ENCODE measurements at places on chromosomes 13 and 19. TPM values are rescaled to one million over a fixed set of nuclear protein-coding genes. Genes with fewer than 3 reads are reported as not detected.
A peak's percentile ranks its signal among the peaks of the same experiment; 100 is the strongest.

TMEM272 gene
- total RNA-seq, result 0.18 TPM

SOX1 gene
- total RNA-seq, result not detected

URAD gene
- not detected for total RNA-seq

DACH1 gene
- 0.21 TPM for total RNA-seq

ZNF850 gene
- 7.0 TPM for total RNA-seq

GRCh38 chr19:46076951-46077814, 36.4 kb upstream of the IGFL4 start:
- H3K4me1 ChIP-seq, result peaks cover 8% of the 10 kb centered on the region
- H3K4me3 ChIP-seq, result no peak overlapping the region
- H3K36me3 ChIP-seq, result no peaks in the 10 kb centered on the region

DNA sequence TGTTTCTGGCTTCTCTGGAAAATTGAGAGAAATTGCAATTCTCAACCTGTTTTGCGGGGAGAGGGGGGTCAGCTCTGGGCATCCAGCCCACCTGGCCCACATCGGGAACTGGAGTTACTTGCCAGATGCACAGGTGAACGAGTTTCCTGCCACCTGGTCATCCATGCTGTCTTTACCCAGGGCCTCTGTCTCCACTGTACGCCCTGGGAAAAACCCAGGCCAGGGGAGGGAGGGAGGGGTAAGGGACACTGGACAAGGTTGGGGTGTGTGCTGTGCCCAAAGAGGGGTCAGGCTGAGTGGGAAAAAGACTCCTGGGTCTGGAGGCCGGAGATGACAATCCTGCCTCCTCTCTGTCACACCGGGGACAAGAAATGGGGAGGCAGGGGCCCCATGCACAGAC, 307.6 kb downstream of the ZNF536 start:
- no peak overlapping the region for H3K27ac ChIP-seq
- no peaks in the 10 kb centered on the region for H3K4me1 ChIP-seq
- DNase-seq, result no peak
- no peak overlapping the region for H3K4me3 ChIP-seq

GRCh38 chr13:113806526-113806925, 47.5 kb downstream of the TMEM255B start:
- DNase-seq, result no peak
- H3K4me1 ChIP-seq, result no peaks in the 10 kb centered on the region
- H3K4me3 ChIP-seq, result no peak overlapping the region
- no peak overlapping the region for H3K27ac ChIP-seq
- H3K36me3 ChIP-seq, result no peaks in the 10 kb centered on the region

- H3K36me3 ChIP-seq, result no peaks in the 10 kb centered on the region
- H3K27ac ChIP-seq, result no peak overlapping the region
- DNase-seq, result no peak
Observed at GRCh38 chr13:50467156-50468110, 376.1 kb downstream of the DLEU7 start.

DNA sequence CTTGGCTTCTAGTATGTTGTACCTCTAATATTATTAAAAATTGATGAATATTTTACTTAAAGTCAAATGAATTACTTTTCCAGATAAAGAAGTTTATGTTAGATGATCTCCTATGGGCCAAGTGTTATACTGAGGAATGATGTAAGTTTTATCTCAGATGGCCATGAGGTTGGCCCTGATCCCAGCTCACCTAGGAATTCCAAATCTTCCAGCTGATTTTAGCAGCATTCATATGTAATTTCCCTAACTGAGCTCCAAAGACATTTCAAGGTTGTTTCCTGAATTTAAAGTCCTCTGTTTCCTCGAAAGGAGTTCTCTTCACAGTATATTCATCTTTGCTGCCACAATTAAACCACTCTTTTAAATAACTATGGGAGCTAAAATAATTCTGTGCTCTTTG, 1670.4 kb upstream of the SPRY2 start:
- no peaks in the 10 kb centered on the region for H3K27me3 ChIP-seq
- H3K4me3 ChIP-seq, result no peak overlapping the region
- no peak overlapping the region for H3K27ac ChIP-seq
- H3K4me1 ChIP-seq, result no peaks in the 10 kb centered on the region
- DNase-seq, result no peak

DNA sequence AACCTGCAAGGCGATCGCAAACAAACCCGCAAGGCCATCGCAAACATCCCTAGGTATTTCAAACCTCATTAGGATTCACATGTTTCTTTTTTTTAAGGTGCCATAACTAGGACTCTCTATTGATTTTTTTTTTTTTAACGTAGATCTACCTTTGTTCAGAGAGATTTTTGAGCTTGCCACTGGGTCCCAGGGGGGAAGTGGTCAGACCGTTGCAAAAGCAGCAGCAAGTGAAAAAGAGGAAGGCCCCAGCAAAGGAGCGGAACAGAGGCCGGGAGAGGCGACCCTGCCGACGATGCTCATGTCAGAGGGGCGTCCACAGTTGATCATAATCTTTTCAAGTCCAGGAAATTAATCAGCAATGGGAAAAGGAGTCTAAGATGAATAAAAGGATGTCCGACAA, 32.7 kb upstream of the FLT1 start:
- H3K27ac ChIP-seq, result no peak overlapping the region
- DNase-seq, result no peak
- H3K27me3 ChIP-seq, result peaks cover 19% of the 10 kb centered on the region
- H3K4me3 ChIP-seq, result no peak overlapping the region

GRCh38 chr13:41048640-41049039, 12.7 kb upstream of the WBP4 start:
- no peak overlapping the region for H3K4me3 ChIP-seq
- no peaks in the 10 kb centered on the region for H3K27me3 ChIP-seq
- DNase-seq, result no peak
- peaks cover 7% of the 10 kb centered on the region for H3K36me3 ChIP-seq

- no peaks in the 10 kb centered on the region for H3K27me3 ChIP-seq
- no peak for DNase-seq
- no peaks in the 10 kb centered on the region for H3K4me1 ChIP-seq
Observed at GRCh38 chr19:10155839-10156238, 36.1 kb upstream of the EIF3G start.

DNA sequence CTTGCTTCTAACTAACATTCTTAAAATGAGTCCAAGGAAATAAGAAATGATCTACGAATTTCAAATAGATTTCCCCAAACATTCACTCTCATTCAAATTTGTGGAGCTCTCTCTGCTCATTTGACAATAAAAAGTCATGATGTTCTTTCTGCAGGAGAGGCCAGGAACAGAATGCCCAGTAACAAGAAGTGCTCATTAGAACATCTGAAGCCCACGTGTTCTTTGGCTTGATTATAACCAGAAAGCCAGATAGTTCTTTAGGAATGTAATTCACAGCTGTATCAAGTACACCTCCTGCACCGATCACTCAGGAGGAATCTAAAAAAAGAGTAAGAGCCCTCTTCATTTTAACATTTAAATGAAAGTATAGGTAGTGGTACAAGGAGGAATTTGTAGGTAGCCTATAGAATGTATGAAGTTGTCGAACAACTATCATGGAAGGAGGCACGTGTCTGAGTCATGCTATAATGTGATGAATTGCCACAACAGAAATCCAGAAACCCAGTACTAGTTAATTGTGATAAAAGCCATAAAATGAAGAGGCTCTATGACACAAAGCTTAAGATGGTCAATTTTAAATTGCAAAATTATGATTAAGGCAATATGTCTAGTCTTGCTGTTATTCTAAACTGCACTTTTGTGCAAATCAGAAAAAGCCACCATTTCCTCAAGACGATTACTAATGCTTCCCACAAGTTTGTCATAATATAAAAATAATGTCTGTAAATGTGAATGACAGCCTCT, 12.8 kb downstream of the MEDAG start:
- H3K27ac ChIP-seq, result no peak overlapping the region
- H3K4me3 ChIP-seq, result no peak overlapping the region
- no peaks in the 10 kb centered on the region for H3K36me3 ChIP-seq

GRCh38 chr13:93745884-93746283, 519.3 kb downstream of the GPC6 start:
- H3K27ac ChIP-seq, result no peak overlapping the region
- H3K27me3 ChIP-seq, result peaks cover 3% of the 10 kb centered on the region
- H3K4me3 ChIP-seq, result no peak overlapping the region

DNA sequence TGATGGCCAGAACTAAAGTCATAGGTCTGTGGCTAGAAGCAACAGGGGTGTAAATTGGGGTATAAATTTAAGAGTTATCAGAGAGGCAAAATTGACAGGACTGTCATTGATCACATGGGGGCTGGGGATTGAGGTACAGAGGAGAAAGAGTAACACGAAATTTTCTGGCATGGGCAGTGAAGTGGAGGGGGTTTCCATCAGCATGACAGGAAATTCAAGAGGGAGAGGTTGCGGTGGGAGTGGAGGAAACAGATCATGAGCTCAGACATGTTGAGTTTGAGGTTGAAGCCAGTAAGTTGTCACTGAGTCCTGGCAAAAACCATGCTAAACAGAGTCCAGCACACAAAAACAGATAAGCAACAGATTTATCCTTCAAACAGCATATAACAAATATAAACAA, 192.1 kb upstream of the TSC22D1 start:
- H3K4me1 ChIP-seq, result peaks cover 28% of the 10 kb centered on the region
- H3K4me3 ChIP-seq, result peak overlapping the region; percentile 5
- H3K27me3 ChIP-seq, result no peaks in the 10 kb centered on the region
- H3K36me3 ChIP-seq, result peaks cover 2% of the 10 kb centered on the region
- DNase-seq, result peak; percentile 69
- peak overlapping the region; percentile 90 for H3K27ac ChIP-seq

DNA sequence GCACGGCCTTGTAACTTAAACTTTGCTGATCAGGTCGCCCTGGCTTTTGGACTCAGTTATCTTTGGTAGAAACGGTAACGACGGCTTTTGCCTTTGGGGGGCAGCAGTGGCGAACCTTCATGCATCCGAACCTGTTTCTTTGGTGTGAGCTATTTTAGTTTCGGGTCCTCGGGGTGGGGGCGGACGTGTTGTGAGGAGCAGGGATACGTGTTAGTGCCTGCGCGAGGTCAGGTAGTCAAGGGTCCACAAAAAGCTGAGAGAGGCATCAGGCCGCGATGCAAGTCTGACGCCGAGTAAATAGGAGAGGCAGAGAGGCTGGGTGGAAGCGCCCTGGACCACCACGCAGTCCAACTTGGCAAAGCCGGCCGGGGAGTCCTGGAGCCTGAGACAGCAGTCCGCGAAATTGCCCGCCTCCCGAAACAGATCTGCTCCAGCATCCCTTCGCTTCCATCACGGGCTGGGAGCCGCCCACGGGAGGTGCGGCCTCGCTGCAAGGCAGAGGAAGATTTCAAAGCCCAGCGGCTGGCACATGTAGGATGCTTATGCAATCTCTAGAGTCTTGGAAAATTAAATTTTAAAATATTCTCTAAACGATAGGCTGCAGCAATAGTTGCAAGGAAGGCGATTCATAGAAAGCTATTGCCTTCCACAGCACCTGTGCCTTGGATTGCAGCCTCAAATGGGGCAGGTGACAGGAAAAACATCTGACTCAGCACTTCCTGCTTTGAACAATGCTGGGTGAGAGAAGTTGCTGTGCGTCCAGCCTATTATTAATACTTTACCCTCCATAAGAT, 4.6 kb upstream of the TPP2 start:
- H3K4me1 ChIP-seq, result peaks cover 29% of the 10 kb centered on the region
- H3K36me3 ChIP-seq, result peaks cover 2% of the 10 kb centered on the region
- peak overlapping the region; percentile 78 for H3K4me3 ChIP-seq
- peak overlapping the region; percentile 99 for H3K27ac ChIP-seq

DNA sequence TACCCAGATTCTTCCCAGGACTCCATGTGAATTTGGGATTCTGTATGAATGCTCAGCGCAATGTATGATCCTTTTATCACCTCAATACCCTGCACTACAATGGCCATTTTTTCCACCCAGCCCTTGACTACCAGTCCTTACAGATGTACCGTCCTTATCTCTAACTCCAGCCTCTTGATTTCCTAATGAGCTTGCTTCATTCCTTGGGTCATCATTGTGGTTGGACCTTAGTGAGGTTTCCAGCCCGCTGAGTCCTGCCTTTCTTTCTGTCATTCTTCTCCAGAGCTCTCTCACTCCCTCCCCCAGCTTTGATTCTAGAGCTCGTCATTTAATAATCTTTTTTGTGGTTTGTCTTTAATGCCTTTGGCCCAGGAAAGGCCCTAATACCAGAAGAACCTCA, 438.5 kb downstream of the ZNF536 start:
- H3K36me3 ChIP-seq, result no peaks in the 10 kb centered on the region
- no peaks in the 10 kb centered on the region for H3K4me1 ChIP-seq

DNA sequence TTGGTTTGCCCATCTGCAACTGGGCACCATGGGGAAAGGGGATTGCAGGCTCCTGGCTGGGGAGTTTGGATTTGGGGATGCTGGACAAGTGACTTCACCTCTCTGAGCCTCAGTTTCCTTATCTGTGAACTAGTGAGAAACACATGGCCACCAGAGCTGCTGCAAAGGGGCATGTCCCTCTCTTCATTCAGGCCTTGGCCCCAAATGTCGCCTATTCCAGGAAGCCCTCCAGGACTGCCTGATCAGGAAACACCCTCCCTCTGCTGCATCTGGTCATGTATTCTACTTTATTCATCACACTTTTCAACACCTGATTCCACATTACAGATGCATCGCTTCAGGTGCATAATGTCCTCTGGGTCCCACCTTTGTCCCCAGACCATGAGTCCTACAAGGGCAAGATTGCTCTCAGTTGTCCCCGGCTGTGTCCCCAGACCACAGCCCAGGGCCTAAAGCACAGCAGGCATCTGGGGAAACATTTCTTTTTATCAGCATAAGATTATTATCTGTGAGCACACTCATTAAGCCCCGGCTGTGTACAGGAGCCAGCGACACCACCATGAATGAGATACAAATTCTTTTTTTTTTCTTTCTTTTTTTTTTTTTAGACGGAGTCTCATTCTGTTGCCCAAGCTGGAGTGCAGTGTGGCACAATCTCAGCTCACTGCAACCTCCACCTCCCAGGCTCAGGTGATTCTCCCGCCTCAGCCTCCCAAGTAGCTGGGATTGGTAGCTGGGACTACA, 37.5 kb downstream of the ARRDC2 start:
- H3K27ac ChIP-seq, result peak overlapping the region; percentile 42
- no peaks in the 10 kb centered on the region for H3K36me3 ChIP-seq
- peaks cover 40% of the 10 kb centered on the region for H3K4me1 ChIP-seq

DNA sequence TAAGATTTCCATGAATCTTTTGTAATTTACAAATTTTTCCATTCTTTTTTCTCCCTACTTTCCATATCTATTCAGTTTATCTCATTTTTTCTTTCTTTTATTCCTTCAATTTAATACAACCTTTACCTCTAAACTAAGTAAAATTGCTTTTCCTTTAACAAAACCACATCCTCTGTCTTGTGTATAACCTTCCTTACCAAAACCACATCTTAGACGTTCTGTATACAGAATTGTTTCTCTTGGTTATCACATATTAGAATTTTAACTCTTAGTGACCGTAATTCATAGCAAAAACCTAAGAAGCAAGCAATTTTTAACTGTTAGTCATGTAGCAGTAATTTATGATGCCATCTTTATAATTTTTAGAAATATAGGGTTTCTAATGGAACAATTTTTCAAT, 15.0 kb downstream of the PPP5C start:
- no peaks in the 10 kb centered on the region for H3K27me3 ChIP-seq
- H3K36me3 ChIP-seq, result peaks cover 23% of the 10 kb centered on the region
- no peak overlapping the region for H3K27ac ChIP-seq
- peaks cover 20% of the 10 kb centered on the region for H3K4me1 ChIP-seq
- peak overlapping the region; percentile 2 for H3K4me3 ChIP-seq
- no peak for DNase-seq

GRCh38 chr19:21143854-21144253, 2.0 kb downstream of the ZNF431 start:
- peak overlapping the region; percentile 8 for H3K4me3 ChIP-seq
- H3K27ac ChIP-seq, result peak overlapping the region; percentile 29
- no peaks in the 10 kb centered on the region for H3K27me3 ChIP-seq
- peaks cover 40% of the 10 kb centered on the region for H3K4me1 ChIP-seq
- H3K36me3 ChIP-seq, result peaks cover 59% of the 10 kb centered on the region

GRCh38 chr13:33758113-33758512, 59.8 kb upstream of the RFC3 start:
- DNase-seq, result no peak
- no peak overlapping the region for H3K27ac ChIP-seq
- no peak overlapping the region for H3K4me3 ChIP-seq
